Stimulated activated CD4-positive, alpha-beta T cell treated with anti-CD3 and anti-CD28 coated beads, Interleukin-1b, Interleukin-23, amount 100 ng/mL, for 48 hours (primary cell): ENCODE measurements at places on chromosomes 6 and 20.

GRCh38 chr6:116465246-116465645 lies 4.1 kb downstream of the CALHM6 start:
- no peak for DNase-seq

DNA sequence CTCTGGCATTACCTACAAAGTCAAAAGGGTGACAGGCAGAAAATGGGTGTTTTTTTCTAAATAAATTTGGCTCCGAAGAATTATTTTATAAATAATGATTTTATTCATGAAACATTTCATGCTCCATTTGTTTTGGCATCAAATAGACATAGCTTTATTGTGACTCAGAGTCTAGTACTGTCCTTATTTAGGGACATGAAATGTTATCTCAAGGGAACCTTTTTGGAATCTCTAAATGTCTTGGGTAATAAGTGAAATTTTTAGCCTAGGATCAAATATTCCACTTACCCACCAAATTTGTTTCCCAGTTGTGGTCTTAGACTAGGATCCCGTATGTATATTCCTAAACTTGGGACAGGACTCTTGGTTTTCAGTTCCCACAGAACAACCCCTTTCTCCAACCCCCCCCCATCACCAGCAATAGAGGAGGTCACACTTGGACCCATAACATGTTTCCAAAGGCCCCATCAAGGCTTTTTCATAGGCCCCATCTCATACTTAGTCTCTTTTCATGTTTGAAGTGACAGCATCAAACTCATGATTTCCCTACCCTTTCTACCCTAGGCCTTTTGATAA lies 81.8 kb downstream of the JAG1 start:
- DNase-seq: no peak

GRCh38 chr20:5008759-5009158 lies 7.4 kb upstream of the SLC23A2 start:
- DNase-seq: no peak

DNA sequence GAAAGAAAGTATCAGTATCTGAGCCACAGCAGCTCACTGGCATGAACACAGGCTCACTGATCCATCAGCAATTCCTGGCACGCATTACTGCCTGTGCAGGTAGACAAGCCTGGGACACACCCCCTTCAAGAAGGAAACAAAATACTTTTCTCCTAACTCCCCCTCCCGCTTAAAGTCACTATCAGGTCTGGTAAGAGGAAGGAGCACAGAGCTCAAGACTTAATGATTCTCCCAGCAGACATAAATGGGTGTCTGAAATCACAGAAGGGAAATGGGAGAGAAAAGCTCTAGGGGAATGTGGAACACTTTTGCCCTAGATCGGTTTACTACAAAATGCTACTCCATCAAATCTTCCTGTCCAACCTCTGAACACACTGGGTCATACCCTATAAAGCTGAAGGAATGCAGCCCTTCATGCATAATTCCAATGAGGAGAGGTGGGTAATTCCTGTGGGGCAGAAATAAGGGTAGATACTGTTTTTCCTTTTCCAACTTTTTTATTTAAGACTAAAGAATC lies at the start of gene ADGRF1:
Gene ADGRF1 (minus strand): TSS at position 58 of the 517 bp plus-strand sequence. CDS start 13,271 bp downstream, outside the sequence.
- no peak for DNase-seq

DNA sequence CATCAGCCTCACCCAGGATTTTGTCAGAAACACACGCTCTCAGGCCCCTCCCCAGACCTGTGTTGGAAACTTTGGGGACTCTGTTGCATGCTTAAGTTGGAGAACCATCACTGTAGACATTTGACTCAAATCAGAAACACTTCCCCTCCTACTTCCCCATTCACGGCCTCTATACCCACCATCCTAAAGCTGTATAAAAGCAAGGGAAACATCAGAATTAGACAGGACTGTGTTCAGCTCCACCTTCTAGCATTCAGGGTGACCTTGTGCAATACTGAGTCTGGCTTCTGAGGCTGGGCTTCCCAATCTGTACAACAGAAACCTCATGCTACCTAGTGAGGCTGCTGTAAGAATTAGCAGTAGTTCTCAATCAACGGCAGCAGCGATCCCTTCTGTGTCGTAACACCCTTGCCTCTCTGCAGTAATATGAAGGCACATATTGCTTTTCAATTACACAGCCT lies 252.3 kb downstream of the LY86 start:
- no peak for DNase-seq

DNA sequence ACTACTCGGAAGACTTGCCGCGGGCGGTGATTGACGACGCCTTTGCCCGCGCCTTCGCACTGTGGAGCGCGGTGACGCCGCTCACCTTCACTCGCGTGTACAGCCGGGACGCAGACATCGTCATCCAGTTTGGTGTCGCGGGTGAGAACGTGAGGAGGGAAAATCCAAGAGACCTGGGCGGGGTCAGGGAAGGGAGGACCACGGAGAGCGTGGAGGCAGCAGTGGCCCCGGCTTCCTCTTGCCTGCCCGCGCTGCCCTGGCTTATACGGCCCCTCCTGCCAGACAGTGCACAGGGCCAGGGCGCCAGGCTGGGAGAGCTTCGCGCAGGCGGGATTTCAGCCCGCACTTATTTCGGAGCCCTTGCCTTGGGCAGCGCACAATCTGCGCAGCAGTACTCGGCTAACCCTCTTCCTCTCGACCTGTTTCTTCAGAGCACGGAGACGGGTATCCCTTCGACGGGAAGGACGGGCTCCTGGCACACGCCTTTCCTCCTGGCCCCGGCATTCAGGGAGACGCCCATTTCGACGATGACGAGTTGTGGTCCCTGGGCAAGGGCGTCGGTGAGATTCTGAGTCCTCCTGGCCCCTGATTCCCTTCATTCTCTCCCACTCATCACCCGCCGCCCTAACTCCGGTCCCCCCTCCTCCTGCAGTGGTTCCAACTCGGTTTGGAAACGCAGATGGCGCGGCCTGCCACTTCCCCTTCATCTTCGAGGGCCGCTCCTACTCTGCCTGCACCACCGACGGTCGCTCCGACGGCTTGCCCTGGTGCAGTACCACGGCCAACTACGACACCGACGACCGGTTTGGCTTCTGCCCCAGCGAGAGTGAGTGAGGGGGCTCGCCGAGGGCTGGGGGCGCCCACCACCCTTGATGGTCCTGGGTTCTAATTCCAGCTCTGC lies 2.0 kb downstream of the MMP9 start:
- DNase-seq: peak; percentile 45

GRCh38 chr6:33770833-33771145 lies 18.1 kb downstream of the LEMD2 start:
- DNase-seq: no peak

DNA sequence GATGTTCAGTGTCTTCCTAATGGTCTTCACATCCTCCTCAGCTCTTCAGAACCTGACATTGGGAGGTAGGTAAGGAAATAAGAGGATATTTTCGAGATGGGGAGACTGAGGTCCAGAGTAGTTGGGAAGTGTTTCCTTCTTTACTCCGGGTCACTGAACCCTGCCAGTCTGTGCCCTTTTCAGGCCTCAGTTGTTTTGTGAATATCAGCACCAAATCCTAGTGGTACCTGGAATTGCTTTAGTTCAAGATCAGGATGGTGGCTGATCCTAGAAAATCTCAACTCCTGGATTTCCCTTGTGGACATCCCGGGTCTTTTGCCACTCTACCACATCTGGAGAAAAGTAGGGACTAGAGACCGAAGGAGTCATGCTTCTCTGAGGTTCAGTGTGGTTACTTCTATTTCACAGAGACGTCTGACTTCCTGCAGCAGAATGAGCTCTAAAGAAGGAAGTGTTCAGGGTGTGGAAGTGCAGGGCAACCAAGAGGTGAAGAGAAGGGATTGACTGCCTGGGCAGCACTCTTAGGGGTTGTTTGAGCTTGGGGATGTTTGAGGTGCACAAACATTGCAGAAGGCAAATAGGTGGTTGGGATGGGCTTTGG lies 995 bp downstream of the STK4 start:
- no peak for DNase-seq

DNA sequence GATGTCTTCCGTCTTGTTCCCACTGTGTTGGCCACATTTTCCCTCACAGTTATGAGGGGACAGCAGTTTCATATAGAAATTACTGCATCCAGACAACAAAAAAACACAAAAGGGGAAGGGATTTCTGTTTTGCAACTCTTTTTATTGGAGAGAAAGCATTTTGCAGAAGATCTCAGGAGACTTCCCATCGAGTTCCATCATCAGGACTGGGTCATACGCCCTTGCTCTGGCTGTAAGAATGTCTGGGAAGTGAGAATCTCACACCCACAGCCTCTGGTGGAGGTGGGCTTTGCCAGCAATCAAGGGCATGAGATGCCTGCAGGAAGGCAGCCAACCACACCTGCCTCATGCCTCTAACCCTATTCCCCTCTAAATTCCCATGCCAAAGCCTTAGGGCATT lies 5.8 kb upstream of the IGF2R start:
- no peak for DNase-seq

- DNase-seq: no peak
These were observed 17.4 kb downstream of the CST4 start for GRCh38 chr20:23671479-23671878.

DNA sequence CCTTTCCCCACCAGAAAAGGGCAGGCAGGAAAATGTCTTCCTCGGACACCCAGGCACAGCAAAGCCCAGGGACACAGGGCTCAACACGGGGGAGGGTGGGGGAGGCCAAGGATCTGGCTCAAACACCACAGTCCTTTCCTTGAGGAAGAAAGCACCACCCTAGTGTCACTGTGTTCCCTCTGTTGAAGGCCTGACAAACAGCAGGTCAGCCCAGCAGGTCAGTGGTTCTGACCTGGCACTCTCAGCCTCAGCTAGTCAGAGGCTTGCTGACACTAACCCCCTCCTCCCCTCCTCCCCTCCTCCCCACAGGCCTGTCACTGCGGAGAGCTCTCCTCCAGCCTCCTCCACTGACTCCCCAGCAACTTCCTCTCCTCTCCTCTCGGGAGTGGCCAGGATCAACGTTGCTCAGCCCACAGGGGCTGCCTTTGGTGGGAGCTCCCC lies 239.6 kb downstream of the LRFN2 start:
- no peak for DNase-seq

DNA sequence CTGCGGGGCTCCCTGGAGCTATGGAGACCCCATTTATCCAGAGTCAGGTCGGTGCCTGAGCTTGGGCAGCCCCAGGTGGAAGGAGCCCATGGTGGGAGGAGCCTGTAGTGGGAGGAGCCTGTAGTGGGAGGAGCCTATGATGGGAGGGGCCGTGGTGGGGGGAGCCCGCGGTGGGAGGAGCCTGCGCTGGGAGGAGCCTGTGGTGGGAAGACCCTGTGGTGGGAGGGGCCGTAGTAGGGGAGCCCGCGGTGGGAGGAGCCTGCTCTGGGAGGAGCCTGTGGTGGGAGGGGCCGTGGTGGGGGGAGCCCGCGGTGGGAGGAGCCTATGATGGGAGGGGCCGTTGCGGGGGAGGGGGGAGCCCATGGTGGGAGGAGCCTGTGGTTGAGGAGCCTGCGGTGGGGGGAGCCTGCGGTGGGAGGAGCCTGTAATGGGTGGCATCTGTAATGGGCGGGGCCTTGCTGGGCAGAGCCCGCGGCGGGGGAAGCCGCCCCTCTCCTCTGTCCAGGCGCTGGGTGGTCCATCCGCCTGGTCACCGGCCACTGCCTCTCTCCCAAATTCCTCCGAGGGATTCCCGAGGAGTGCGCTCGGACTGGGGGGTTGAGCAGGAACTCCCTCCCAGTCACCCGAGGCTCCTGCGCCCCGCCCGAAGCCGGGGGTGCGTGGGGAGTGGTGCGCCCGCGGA lies 567 bp upstream of the FNDC11 start:
- DNase-seq: peak; percentile 94

DNA sequence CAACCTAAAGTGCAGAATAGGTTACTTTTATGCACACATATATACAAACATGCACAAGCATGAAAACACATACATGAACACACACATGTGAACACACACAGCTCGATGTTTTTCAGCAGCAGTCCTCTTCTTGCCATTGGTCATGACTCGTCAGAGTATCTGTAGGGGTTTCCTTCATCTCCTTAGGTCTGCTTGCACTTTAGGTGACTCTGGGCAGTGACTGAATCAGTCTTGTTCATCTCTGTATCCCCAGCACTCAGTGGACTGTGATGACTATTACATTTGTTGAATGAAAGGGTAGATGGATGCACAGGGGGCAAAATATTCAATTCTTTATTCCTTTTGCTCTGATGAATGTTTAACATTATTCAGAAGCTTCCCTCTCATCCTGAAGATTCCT lies 26.8 kb downstream of the CBLN4 start:
- DNase-seq: no peak

- DNase-seq: no peak
These were observed 42.6 kb upstream of the SCML4 start for GRCh38 chr6:107866606-107867301.

DNA sequence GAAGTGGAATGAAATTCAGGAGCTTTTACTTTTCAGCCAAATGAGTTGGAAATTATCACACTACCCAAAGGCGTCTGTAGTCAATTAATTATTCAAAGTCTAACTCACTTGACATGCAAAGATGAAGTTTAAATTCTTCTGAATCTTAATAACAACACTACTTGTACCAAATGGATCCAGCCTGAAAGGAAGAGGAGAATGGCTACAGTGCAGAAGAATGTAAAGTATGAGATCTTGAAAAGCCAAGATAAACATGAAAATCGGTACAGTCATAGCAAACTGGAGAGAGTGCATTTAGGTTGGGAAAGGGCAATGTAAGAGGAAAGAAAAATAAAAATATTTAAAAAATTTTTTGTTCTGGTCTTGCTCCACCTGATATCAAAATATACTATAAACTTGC lies 195.5 kb downstream of the SIM1 start:
- no peak for DNase-seq

- no peak for DNase-seq
These were observed 143.4 kb upstream of the EEF1E1 start for GRCh38 chr6:8245726-8246125.
